ENCODE measurements at places on chromosomes 6 and 20.

DNA sequence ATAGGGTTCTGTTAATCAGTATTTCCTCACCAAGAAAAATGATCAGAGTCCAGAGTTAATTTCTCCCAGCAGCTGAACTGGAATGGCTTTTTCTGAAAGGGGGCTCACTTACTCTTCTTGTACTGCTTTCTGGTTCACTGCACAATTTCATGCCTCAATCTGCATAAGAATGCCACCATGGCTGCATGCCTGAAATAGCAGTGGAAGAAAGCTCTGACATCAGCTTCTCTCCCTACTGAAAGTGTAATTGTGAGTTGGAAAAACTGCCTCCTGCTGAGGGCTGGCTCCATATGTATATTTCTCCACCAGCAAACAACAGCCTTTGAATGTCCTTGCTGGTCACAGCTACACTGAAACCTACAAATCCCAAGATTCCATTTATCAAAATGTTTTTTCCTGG, 1027.2 kb upstream of the GJE1 start:
- no peak for DNase-seq

DNA sequence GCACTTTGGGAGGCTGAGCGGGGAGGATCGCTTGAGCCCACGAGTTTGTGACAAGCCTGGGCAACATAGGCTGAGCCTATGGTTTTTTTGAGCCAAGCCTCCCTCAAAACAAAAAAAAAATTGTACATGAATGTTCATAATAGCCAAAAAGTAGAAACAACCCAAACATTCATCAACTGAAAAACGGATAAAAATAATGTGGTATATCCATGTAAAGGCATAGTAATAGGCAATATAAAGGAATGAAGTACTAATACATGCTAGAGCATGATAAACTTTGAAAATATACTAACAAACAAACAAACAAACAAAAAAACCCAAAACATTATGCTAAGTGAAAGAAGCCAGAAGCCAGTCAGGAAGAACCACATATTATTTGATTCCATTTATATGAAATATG, 35.3 kb downstream of the KIAA0319 start:
- DNase-seq = no peak

DNA sequence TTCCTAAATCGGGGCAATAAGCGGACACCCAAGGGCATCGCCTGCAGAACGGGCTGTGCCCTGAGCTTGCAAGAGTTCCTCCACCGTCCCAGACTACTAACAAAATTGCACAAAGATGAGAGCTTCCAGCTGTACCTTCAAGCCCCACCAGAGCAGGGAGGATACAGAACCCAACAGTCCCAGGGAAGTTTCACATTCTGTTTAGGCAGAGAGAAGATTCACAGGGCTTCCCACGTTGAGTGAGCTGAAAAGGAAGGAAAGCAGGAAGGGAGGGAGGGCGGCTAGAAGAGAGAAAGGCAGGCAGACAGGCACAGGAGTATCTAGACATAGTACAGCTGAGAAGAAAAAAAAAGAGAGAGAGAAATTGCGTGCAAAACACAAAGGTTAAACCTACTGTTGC, 112.6 kb upstream of the AFDN start:
- no peak for DNase-seq

DNA sequence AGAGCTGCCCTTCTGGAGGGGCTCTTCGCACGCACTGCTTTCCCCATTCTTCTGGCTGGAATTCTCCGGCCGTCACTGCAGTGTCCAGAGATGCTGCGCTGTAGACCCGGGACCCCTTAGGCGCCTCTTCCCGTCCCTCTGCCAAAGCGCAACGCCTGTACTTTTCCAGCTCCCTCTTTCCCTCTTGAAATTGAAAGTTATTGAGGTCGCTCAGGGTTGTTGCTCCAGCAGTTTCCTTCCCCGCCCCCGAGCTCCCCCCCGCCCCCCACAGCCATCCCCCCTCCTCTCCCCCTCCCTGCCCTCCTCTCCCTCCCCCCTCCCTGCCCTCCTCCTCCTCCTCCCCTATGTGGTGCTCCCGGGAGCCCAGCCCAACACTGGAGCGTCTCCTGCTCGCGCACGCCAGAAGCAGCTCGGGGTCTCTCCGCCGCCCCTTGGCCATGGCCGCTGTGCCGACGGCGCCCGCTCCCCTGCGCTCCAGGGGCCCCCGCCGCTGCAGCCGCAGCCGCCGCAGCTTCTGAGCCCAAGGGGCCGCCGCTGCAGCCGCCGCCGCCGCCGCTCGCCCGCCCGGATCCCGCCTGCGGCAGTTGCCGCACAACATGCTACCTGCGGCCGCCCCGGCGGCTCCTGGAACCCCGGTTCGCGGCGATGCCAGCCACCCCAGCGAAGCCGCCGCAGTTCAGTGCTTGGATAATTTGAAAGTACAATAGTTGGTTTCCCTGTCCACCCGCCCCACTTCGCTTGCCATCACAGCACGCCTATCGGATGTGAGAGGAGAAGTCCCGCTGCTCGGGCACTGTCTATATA, at the start of gene RSPO3:
TSS of gene RSPO3 (plus strand) at position 374 of the 804 bp plus-strand sequence. CDS start 522 bp downstream, outside the sequence.
- no peak for DNase-seq

DNA sequence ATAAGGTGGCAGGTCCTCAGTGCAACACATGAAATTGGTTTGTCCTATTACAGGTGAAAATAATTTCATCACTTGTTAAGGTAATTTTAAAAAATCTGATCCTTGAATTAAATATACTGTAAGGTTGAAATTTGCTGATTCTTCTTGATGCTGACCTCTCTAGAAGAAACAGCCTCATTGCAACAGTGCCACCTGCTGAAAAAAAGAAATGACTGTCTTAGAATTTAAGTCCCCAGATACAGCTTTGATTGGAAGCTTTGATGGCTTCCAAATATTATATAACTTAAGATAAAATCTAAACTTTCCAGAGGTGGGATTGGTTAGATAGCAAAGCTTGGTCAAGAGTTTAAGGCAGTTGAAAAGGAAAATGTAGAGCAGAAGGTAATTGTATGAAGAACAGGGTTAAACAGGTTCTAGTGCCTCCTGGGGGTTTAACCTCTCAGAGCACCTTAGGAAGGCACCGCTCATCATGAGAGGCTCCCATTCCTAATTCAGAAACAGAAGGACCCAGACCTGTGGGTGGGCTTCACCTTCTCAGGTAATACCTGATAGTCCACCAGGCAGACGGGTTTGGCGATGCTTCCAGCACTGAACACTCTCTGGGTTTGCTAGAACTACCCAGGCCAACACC, 401.0 kb downstream of the PAX1 start:
- DNase-seq = no peak

- no peak for DNase-seq
These were observed 98.9 kb upstream of the ENPP5 start for GRCh38 chr6:46269447-46270229.

- DNase-seq = no peak
These were observed 42.8 kb upstream of the TAF8 start for GRCh38 chr6:42007286-42008137.
